ENCODE measurements at places on chromosomes 3 and 15. TPM values are rescaled to one million over a fixed set of nuclear protein-coding genes. Genes with fewer than 3 reads are reported as not detected.

Gene TNFSF10
- total RNA-seq: 0.15 TPM

Gene COL6A5
- not detected for total RNA-seq

Gene CELF6
- total RNA-seq: 0.10 TPM

Gene FGD5
- not detected for total RNA-seq

Gene VIPR1
- total RNA-seq: 0.83 TPM

Gene MRPS22
- total RNA-seq: 49.1 TPM

Gene GPR171
- total RNA-seq: not detected

Gene GP5
- total RNA-seq: not detected

Gene CLEC3B
- not detected for total RNA-seq

Gene CCR8
- total RNA-seq: not detected

Gene ZCWPW2
- total RNA-seq: not detected

Gene WDR49
- total RNA-seq: not detected

Gene SCN5A
- 0.38 TPM for total RNA-seq

Gene PRSS50
- total RNA-seq: not detected

Gene ACVR2B
- total RNA-seq: 3.1 TPM

Gene ASB14
- not detected for total RNA-seq

Gene THRB
- 1.7 TPM for total RNA-seq

Gene ATP13A4
- total RNA-seq: not detected

All from A549 treated with Mapracorat at 1 μM for 4 hours (cell line).